ENCODE measurements at places on chromosomes 7 and 10.

DNA sequence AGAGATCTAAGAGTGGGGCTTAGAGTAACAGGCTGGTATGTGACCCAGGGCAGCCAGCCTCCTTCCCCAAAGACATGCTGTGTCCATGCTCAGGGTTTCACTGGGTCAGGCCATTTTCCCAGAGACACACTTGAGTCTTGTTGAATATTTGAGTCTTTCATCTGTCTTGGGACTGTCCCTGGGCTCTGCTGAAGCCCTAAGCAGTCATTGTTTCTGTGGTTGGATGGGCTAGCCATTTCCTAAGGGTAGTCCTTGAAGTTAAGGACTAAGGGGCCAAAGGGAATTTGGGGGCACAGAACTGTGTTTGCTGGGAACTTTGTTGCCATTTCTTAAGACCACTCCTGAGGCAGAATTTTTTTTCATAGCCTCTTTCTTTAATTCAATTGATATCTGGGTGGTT, 98.4 kb upstream of the SAMD8 start:
- DNase-seq, result no peak

DNA sequence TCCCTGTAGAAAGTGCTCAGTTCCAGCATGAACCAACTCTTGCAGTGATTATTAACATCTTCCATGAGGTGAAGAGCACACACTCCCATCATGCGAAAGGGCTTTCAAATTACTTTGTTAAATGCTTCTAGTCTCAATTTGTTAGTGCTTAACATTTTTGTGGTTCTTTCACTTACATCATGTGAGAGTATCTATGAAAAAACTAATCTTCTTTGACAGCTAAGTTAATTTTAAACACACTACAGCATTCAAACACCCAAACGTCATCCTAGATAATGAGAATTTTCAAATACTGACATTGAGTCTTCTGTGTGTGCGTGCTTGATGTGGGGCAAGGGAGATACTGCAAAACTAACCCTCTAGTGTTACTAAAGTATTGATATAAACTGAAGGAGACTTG, 84.8 kb downstream of the ETV1 start:
- no peak for DNase-seq

DNA sequence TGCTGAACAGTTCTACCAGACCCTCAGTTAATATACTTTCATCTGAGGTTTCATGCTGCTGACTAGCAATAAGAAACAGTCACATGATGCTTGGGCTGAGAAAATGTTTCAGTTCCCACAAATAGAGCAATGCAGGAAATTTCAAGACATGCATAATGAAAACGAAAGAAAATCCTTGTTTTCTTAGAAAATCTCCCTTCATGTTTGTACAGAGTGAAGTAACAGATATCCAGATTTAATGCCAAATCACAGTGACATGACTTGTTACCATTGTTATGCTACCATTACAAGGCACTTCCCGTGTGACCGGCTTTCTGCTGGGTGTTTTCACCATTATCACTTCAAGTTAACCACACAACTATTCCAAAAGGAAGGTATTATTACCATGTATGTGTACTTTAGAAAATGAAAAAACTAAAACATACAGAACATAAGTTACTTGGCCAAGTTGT, 121.7 kb downstream of the DOCK4 start:
- no peak for DNase-seq

GRCh38 chr10:33428682-33429081, 94.2 kb upstream of the NRP1 start:
- DNase-seq, result no peak

DNA sequence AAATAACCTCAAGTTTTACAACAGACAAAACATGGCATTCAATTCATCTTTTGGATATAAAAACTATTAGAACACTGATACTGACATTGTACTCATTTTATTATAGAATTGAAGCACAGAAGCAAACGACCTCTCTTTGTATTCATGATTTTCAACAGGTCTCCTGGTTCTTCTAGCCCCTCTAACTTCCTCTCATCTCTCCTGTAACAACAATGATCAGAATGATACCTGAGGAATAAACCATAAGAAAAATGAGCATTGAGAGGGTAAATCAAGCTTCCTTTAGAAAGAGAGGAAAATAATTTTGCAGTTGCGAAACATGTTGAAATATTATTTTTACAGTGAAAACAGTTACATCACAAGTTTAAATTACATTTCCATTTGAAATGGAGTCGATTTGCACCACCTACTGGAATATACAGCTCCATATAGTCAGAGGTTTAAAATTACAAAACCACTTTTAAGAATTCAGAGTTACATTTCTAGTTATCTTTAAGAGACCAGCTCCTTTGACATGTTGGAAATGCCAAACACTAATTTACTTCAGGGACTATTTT, 17.5 kb upstream of the TEX36 start:
- no peak for DNase-seq

DNA sequence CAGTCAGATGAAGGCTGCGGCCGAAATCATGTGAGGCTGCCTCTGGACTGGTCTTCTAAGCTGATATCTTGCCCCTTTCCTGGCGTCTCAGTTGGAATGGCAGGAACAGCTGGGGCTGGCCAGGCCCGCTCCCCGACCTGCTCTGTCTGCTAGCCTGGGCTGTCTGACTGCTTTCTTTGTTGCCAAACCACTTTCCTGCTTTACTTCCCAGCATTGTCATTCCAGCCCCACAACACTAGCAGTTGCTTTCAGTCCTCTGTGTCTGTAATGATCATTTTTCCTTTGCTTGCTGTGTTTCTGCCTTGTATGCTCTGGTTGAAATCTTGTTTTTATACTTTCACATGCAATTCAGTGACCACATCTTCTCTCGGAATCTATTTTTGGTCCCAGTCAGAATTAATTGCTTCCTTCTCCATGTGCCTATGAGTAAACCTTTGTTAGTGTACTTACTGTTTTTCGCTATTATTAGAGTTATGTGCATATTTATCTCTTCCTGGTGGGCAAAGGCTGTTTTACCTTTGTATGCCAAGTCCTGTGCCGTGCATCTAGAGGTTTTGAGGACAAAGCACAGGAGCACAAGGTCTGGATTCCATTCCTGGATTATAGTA, 21.6 kb downstream of the PRPF18 start:
- no peak for DNase-seq

GRCh38 chr7:140672382-140673062, at the start of gene ADCK2:
Gene ADCK2 (plus strand): TSS chr7:140672945. CDS start chr7:140673331, 386 bp downstream.
- no peak for DNase-seq

DNA sequence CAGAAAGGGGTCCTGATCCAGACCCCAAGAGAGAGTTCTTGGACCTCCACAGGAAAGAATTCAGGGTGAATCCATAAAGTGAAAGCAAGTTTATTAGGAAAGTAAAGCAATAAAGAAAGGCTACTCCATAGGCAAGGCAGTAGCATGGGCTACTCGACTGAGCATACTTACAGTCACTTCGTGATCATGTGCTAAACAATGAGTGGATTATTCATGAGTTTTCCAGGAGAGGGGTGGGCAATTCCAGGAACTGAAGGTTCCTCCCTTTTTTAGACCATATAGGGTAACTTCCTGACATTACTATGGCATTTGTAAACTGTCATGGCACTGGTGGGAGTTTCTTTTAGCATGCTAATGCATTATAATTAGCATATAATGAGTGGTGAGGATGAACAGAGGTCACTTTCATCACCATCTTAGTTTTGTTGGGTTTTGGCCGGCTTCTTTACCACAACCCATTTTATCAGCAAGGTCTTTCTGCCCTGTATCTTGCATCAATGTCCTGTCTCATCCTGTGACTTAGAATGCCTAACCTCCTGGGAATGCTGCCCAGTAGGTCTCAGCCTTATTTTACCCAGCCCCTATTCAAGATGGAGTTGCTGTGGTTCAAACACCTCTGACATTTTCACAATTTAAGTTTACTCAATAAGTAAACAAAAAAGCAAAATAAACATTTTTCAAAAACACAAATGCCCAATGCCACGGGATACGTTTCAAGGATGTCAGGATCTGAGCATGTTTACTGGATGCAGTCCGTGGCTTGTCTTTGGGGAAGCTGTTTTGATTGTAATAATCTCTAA, 37.0 kb downstream of the ALOX5 start:
- no peak for DNase-seq

- DNase-seq, result no peak
These were observed 103.7 kb downstream of the TRIM24 start for GRCh38 chr7:138563808-138564207.

- no peak for DNase-seq
These were observed 76.8 kb upstream of the KLF6 start for GRCh38 chr10:3861795-3862194.

GRCh38 chr10:124728830-124729661, 15.1 kb downstream of the FAM53B start:
- no peak for DNase-seq

DNA sequence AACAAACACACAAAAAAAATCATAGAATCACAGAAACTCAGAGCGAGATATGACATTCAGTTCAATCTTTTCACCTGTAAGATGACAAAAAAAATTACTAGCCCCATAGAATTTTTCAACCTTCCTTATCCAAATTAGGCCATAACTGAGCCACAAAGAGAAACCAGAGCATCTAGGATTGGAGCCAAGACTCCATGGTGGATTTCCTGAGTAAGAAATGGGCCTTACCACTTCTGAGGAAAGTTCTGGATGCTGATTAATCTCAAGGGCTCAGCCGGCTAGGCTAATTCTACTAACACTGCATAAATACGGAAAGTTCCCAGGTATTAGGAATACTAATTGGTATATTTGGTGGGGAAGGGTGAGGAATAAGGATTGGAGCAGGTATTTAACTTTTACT, 16.8 kb downstream of the LIPM start:
- no peak for DNase-seq

DNA sequence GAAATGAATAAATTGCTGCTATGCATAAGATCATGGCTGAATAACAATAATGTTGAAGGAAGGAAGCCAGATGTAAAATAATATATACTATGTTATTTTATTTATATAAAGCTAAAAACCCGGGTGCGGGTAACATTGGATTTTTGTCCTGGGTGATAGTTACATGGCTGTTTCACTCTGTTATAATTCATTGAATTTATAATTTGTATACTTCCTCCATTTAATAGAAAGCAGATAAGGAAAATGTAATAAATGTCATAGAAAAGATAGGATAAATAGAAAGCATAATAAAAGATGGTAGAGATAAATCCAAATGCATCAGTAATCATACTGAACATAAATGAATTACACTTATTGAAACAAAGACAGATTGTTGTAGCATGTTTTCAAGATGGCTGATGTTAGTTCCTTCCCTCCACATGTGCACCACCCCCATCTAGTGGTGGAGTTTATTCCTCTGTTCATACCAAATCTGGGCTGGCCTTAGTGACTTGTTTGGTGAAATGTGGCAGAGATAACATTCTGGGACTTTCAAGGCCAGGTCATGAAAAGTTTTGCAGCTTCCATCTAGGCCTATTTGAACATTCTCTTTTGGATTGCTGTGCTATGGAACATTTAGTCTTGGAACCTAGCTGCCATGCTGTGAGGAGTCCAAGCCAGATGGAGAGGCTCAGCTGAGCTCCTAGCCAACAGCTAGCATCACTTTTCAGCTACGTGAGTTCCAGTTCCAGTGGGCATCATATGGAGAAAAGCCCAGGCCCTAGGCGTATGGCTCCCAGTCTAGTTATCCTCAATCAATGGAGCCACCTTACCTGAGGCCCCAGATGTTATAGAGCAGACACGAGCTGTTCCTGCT, 46.9 kb downstream of the AHCYL2 start:
- peak; percentile 22 for DNase-seq

- no peak for DNase-seq
These were observed 86.0 kb downstream of the SAMD9 start for GRCh38 chr7:93031795-93032194.

- DNase-seq, result no peak
These were observed 373.3 kb downstream of the HTR7 start for GRCh38 chr10:90484518-90484917.

GRCh38 chr10:30047430-30047829, 12.0 kb downstream of the JCAD start:
- no peak for DNase-seq

DNA sequence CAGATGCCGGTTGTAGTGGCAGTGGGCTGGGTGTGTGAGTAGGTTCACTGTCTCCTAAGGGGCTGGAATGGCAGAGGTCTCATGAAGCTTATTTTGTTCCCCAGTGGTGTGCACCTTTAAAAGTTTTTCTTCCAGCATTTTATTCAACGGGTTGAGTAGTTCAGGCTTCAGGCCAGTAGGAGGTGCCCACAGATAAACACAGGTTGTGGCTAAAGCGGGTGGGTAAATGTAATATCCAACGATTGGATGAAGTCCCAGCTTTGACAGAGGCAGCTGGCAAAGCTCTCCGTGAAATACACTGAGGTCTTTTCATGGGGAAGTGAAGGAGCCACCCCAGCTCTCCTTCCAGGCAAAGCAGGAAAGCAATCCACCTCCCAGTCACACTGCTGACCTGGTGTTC, 339.8 kb upstream of the LRRTM3 start:
- no peak for DNase-seq

DNA sequence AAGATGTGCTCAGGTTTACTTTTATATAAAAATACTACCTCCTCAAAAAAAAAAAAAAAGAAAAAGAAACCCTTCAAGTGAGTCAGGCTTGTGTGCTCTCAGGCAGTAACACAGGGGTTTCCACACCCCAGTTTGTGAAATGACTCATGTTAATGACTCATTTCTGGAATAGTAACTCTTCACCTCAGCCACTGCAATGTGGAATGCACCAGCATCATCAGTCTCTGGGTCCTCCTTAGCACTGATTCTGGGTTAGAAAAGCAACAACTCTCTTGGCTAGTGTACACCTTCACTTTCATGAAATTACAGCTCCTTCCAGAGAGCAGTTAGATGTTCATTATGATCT, 110.6 kb downstream of the EMX2 start:
- peak; percentile 81 for DNase-seq

GRCh38 chr10:80909254-80909653, 371.6 kb downstream of the SH2D4B start:
- DNase-seq, result no peak

DNA sequence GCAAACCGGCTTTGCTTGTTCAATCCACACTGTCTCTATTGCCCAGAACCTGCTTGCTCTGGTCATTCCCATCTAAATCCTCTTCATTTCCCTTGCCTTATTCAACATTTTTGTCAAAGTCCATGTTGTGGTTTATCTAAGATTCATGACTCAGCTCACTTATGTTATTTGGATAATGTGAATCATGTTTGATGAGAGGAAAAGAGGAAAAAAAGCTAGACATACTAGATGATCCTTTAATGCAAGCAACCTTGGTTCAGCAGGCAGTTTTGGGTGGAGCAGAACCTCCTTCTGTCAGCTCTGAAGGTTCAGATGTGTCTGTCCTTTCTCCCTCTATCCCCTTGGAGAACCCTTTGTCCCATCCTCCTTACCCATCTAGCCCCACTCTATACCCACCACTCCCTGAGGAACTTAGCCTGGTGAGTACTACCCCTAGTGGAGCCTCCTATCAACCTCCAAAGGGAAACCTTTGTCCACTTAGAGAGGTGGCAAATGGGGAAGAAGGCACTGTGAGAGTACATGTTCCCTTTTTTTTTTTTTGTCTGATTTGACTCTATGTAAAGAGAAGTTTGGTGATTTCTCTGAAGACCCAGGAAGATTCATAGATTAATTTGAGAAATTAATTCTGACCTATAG, 2.1 kb upstream of the SAMD9L start:
- DNase-seq, result no peak

GRCh38 chr7:66697449-66698438, 42.8 kb upstream of the RABGEF1 start:
- no peak for DNase-seq

GRCh38 chr7:69399401-69399800, 198.9 kb upstream of the AUTS2 start:
- no peak for DNase-seq

GRCh38 chr10:14603534-14604102, 171.1 kb downstream of the FAM107B start:
- no peak for DNase-seq

All from HFF-Myc (cell line).